ENCODE measurements at places on chromosomes 6 and 20.

DNA sequence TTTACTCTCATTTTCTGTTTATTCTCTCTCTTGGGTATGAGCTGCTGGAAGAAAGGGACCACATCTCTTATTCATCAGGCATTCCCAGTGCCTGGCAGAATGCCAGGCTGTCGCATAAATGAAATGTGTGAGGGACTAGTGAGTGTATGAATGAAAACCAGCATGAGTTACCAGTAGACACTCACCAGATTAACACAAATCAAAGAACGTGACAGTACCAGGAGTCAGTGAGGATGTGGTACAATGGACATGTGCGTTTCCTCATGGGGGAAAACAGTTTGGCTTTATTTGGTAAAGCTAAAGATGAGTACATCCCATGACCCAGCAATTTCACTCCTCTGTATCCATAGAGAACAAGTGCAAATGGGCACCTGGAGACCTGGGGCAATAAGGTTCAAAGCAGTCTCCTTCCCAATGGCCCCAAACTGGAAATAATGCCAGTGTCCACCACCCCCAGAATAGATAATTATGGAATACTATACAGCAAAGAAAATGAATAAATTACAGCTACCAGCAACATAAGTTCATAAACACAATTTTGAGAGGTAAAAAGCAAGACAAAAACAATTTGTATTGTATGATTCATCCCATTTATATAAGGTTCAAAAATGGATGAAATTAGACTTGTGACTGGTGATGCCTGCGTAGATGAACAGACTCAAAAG, 93.3 kb downstream of the CDH22 start:
- no peak for DNase-seq

GRCh38 chr20:50611128-50611810, 80.1 kb downstream of the RIPOR3 start:
- no peak for DNase-seq

- DNase-seq: no peak
Observed at GRCh38 chr6:63352069-63352543, 32.3 kb upstream of the LGSN start.

- peak; percentile 45 for DNase-seq
Observed at GRCh38 chr20:41137614-41138474, 501 bp downstream of the PLCG1 start.

GRCh38 chr6:16296061-16296670, 57.8 kb downstream of the GMPR start:
- no peak for DNase-seq

GRCh38 chr20:32204205-32205109, 3.1 kb downstream of the PLAGL2 start:
- DNase-seq: peak; percentile 61

GRCh38 chr6:147395158-147395557, 113.3 kb upstream of the SAMD5 start:
- DNase-seq: no peak

DNA sequence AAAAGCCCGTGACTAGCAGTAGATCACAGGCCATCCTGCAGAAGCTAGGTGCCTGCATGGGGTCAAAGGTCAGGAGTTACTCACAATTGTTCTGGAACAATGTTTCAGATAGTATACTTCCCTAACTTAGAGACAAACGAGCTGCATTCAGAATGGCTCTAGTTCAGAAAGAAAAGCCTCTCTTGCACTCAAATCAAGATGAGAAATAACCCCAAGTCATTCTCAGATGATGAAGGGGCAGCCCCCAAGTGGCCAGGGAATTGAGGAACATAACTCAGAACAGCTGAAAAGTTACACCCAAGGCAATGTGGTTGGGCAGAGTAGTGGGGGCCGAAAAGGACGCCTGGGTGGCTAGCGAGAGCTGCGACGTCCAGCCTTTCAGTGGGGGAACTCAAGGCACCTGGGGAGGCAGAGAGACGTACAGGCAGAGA, 27.8 kb downstream of the FYN start:
- DNase-seq: no peak

- DNase-seq: peak; percentile 40
Observed at GRCh38 chr6:2900221-2900807, 2.8 kb downstream of the SERPINB9 start.

- DNase-seq: peak; percentile 25
Observed at GRCh38 chr20:58891718-58892140, 39.2 kb downstream of the GNAS start.

- DNase-seq: peak; percentile 5
Observed at GRCh38 chr6:133553652-133554051, 312.5 kb downstream of the EYA4 start.

- no peak for DNase-seq
Observed at GRCh38 chr20:5390720-5391119, 74.0 kb upstream of the PROKR2 start.

GRCh38 chr20:56382696-56383095, 9.3 kb downstream of the AURKA start:
- DNase-seq: no peak

DNA sequence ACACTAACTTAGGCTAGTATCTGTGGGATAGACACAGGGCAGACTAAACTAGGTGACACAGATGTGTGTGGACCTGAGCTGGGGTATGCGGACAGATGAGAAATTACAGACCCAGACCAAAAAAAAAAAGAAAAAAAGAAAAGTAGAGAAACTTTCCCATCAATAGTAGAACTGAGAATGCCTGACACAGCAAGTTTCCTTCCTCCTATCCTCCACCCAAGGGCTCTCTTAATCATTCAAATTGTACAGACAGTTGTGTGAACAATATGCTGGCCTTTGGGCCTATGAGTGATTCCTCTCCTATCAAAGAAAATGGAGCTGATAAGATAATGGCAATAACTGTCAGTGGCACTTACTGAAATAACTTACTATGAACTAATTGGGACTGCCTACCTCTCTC, 226.7 kb upstream of the PRDM1 start:
- DNase-seq: no peak

GRCh38 chr20:36997121-36997520, 45.6 kb upstream of the SAMHD1 start:
- no peak for DNase-seq

- DNase-seq: no peak
Observed at GRCh38 chr20:4412216-4412615, 309.5 kb upstream of the PRND start.

DNA sequence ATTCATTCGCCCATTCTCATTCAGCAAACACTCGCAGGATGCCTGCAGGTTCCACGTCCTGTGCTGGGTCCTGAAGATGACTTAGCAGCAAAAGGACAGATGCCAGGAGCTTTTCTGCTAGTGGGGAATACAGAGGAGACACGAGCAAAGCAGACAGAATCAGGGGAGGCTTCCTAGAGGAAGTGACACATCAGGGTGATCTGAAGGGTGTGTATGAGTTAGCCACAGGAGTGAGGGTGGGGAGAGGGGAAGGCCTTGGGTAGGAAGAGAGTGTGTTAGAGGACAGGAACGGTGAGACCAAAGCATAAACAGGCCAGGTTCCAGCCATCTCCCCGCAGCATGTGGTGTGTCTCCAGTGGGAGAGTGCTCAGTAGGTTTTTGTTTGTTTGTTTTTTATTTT, 73.4 kb upstream of the GTSF1L start:
- no peak for DNase-seq

- no peak for DNase-seq
Observed at GRCh38 chr20:62815066-62815991, 1.5 kb upstream of the COL9A3 start.

DNA sequence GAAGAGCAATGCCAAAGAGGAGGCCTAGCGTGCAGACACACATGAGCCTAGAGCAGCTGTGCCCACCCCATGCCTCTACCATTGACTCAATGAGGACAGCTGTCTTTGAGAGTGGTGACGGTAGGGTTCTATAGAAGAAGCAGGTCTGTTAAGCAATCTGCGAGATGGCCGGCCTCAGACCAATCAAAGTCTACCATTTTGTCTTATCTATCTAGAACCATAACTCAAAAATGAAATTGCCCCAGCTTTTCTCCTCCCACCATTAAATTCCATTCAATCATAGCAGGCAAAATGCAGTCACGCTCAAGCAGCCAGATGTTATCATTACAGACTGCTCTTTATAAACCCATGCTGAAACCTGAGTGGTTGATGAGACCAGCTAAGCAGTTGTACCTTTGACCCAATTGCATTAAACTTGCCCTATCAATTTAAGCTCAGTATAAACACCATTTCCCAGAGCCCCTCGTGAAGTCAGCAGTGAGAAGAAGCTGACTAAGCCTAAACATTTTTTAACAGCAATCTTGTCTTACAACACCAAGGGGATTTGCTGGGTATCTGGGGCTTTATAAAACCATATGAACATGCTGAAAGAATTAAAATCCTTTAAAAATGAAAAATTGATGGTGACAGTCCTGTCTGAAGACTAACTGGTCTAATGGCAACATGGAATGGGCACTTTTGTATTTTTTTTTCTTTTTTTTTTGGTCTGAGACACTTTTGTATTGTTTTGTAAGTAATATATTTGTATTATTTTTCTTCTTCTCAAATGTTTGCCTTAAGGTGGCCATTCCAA, 57.5 kb downstream of the FOXC1 start:
- DNase-seq: no peak

DNA sequence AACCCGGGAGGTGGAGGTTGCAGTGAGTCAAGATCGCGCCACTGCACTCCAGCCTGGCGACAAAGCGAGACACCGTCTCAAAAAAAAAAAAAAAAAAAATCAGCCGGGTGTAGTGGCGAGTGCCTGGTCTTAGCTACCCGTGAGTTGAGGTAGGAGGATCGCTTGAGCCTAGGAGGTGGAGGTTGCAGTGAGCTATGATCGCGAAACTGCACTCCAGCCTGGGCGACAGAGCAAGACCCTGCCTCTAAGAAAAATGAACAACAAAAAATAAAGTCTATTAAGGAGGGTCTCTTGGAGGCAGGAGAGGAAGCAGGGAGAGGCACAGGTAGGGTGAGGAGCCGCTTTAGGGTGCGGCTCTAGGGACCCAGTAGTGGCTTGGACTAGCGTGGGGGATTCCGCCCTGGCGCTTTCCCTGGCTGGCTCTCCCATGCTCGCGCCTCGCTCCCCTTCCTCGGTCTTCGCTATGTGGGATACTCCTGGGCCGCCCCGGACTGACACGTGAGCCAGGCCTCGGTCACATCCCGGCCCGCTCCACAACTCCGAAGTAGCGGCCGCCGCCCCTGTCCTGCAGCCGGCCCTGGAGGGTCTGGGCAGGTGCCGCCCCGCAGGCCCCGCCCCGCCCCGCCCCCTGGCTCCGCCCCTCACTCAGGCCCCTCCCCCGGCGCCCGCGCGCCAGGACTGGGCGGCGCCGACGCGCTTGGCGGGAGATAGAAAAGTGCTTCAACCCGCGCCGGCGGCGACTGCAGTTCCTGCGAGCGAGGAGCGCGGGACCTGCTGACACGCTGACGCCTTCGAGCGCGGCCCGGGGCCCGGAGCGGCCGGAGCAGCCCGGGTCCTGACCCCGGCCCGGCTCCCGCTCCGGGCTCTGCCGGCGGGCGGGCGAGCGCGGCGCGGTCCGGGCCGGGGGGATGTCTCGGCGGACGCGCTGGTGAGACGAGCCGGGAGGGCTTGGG, at the start of gene MYBL2:
Gene MYBL2 (plus strand): TSS at position 739 of the 953 bp plus-strand sequence. CDS start 170 bp downstream, at position 909.
- peak; percentile 57 for DNase-seq

GRCh38 chr6:46895930-46896329, 25.8 kb downstream of the ADGRF5 start:
- DNase-seq: no peak

GRCh38 chr6:42117843-42118161, 24.6 kb downstream of the C6orf132 start:
- DNase-seq: no peak

- no peak for DNase-seq
Observed at GRCh38 chr6:169190970-169191369, 62.7 kb downstream of the THBS2 start.

DNA sequence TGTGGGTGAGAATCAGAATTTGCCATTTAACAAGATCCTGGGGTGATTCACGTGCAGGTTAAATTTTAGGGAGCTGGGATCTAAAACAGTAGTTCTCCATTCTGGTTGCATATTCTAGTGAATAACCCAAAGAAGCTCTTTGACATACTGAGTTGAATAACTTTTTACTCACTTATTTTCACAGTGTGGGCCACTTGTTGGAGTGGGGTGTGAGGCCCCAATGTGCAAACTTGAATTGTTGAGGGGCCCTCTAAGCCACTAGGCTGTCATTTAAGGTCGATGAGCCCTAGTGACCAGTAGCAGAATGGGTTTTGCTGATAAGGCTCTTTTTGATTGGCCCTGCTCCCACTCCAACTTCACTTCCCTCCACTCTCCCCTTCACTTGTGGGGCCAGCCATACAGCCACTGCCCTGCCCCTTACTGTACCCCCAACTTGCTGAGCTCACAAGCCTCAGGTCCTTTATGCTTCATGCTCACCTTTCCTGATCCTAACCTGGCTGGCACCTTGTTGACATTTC, 33.6 kb upstream of the RIPOR2 start:
- no peak for DNase-seq

GRCh38 chr20:22403632-22404361, 180.6 kb downstream of the FOXA2 start:
- no peak for DNase-seq

GRCh38 chr6:137819740-137820139, 47.3 kb upstream of the TNFAIP3 start:
- DNase-seq: no peak

DNA sequence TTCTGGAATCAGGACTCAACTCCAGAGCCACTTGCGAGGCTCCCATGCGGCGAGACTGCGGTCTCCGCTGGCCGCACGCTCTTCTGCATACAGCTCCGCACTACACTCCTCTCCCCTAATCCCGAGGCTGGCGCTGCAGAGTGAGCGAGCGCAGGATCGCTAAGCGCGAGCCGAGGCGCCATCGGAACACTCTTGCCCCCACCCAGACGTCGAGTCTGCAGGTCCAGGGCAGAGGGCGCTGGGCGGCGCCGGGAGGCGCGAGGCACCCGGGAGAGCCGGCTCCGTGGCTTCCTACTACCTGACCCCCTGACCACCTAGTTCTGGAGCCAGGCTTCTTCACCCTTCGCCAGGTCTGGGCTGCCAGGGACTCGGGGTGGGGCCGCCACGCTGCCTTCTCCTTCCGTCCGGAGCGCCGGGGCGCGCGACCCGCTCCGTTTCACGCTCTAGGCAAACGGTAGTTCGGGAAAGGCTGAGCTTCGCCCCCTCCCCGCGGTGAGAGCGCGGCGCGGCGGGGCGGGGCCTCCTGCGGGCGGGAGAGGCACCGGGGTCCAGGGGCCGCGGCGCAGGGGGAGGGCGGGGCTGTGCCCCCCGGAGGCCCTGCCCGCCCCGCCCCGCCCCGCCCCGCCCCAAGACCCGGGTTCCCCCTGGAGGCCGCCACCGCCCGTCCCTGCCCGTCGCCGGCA, 5.4 kb upstream of the TUBB2A start:
- peak; percentile 42 for DNase-seq

GRCh38 chr20:39004508-39004907, 42.4 kb downstream of the DHX35 start:
- DNase-seq: peak; percentile 21

DNA sequence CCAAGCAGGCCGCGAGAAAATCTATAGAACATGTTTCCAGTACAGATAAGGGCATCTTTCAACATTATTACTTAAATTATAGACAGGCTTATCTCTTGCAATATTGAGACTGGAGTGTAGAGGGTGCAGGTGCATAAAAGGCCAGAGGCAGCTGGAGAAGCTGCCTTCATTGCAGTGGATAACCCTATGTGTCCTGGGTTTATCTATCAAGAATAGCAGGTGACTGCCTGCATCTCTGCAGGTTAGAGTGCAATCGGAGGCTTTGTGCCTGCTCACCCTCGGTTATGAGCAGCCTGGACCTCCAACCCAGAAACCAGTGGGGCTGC, 28.7 kb upstream of the ECI2 start:
- DNase-seq: no peak

Measured in activated CD4-positive, alpha-beta T cell treated with anti-CD3 and anti-CD28 coated beads for 4 hours (primary cell).